ENCODE measurements at places on chromosomes 3 and 15. TPM values are rescaled to one million over a fixed set of nuclear protein-coding genes. Genes with fewer than 3 reads are reported as not detected.

Gene MKRN3
- 11.1 TPM for total RNA-seq

Gene NEK10
- 8.4 TPM for total RNA-seq

Gene CLDN1
- total RNA-seq: 3.6 TPM

Gene GCSAM
- total RNA-seq: not detected

Gene IQCF5
- not detected for total RNA-seq

Gene KLHL6
- total RNA-seq: not detected

Gene HTR3E
- total RNA-seq: not detected

Gene GPR15
- total RNA-seq: not detected

Gene CGNL1
- total RNA-seq: 4.7 TPM

Gene ALG3
- 57.5 TPM for total RNA-seq

Gene NR2E3
- total RNA-seq: not detected

Gene LRRC57
- total RNA-seq: 14.6 TPM

Gene CHL1
- total RNA-seq: not detected

Gene CA12
- total RNA-seq: 1.3 TPM

Gene MYO5C
- total RNA-seq: 0.88 TPM

Gene STAB1
- 0.12 TPM for total RNA-seq

Gene MEIS2
- 98.3 TPM for total RNA-seq

Gene ZNF660
- not detected for total RNA-seq

Gene RHOV
- total RNA-seq: 1.4 TPM

Gene STRA6
- 3.0 TPM for total RNA-seq

Gene THSD4
- total RNA-seq: 8.6 TPM

Gene EPHA3
- not detected for total RNA-seq

Gene HDAC11
- 17.4 TPM for total RNA-seq

Gene CLSTN2
- 6.3 TPM for total RNA-seq

Gene SLTM
- 74.0 TPM for total RNA-seq

Gene IQCH
- total RNA-seq: 3.1 TPM

Gene LNP1
- 2.8 TPM for total RNA-seq

Gene TXNRD3
- total RNA-seq: 16.2 TPM

Gene FRMD5
- total RNA-seq: 13.2 TPM

Gene GABRR3
- total RNA-seq: not detected

Gene SUSD5
- 11.6 TPM for total RNA-seq

Gene PCNP
- total RNA-seq: 128 TPM

Gene GPR160
- total RNA-seq: 2.7 TPM

Gene CLDN18
- 0.26 TPM for total RNA-seq

Gene PLSCR2
- total RNA-seq: not detected

Gene TMEM212
- not detected for total RNA-seq

Gene CAMK2N2
- total RNA-seq: 1.6 TPM

Gene TNFSF10
- total RNA-seq: 0.79 TPM
